ENCODE measurements at places on chromosomes 5 and 9. TPM values are rescaled to one million over a fixed set of nuclear protein-coding genes. Genes with fewer than 3 reads are reported as not detected.

The PRUNE2 gene
- polyA plus RNA-seq, result 9.7 TPM

The SPINK7 gene
- not detected for polyA plus RNA-seq

The PDE8B gene
- 0.22 TPM for polyA plus RNA-seq

The CXCL14 gene
- polyA plus RNA-seq, result 1.1 TPM
